Heart left ventricle (tissue), 16 donors: ENCODE measurements at places on chromosomes 11 and 22. TPM values are rescaled to one million over a fixed set of nuclear protein-coding genes. Genes with fewer than 3 reads are reported as not detected.

The TMEM218 gene
- 4.7 TPM for polyA plus RNA-seq

The KCNC1 gene
- not detected for polyA plus RNA-seq

The RAB30 gene
- 4.4 TPM for polyA plus RNA-seq

The MTFP1 gene
- polyA plus RNA-seq, result 139 TPM

The GUCY1A2 gene
- polyA plus RNA-seq, result 1.2 TPM

The SERPIND1 gene
- 0.04 TPM for polyA plus RNA-seq

The CCDC73 gene
- polyA plus RNA-seq, result not detected

The YPEL4 gene
- 1.2 TPM for polyA plus RNA-seq

The POU2AF1 gene
- not detected for polyA plus RNA-seq

The DKK3 gene
- 396 TPM for polyA plus RNA-seq

The OR2D2 gene
- polyA plus RNA-seq, result not detected

DNA sequence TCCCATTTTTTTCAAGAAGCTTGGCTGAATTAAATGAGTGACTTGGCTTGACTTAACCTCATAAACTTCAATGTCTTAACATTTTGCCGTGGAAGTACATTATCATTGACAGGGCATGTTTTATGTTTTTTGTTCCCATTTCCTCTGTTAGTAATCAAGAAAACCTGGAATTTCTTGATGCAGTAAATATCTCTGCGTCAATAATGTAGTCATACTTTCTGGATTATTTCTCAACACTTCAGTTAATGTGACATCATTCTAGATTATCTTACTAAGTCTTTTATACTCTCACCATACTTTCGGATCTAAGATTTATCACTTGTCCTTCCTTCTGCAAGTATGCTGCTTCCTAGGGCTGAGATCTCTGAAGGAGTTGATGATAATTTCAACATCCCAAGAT is 58.6 kb upstream of the PGR start:
- DNase-seq, result no peak

GRCh38 chr11:85823816-85824215 is 12.9 kb upstream of the SYTL2 start:
- DNase-seq, result no peak

DNA sequence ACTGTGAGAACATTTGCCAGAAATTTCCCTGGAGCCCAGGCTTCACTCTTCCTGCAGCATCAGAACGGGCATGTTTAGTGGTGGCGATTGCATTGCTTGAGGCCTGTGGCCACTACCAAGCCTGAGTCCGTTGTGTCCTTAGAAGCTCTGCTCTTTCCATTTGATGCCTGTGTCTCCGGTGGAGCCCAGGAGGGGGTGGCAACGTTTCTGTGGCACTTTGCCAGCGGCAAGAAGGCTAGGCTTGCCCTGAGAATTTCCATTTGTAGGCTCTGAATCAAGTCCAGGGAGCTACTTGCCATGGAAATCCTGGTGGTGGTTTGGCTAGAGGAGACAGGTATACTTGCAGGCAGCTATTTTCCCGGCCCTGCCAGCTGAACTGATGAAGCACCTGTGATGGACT is 47.1 kb downstream of the ADAMTS8 start:
- no peak for DNase-seq

GRCh38 chr22:41512421-41513194 is 31.7 kb downstream of the POLR3H start:
- DNase-seq, result peak; percentile 60

GRCh38 chr22:50505776-50506610 is 1.5 kb downstream of the LMF2 start:
- no peak for DNase-seq

- no peak for DNase-seq
These were observed 604.4 kb downstream of the BUD13 start for GRCh38 chr11:116168459-116168787.

DNA sequence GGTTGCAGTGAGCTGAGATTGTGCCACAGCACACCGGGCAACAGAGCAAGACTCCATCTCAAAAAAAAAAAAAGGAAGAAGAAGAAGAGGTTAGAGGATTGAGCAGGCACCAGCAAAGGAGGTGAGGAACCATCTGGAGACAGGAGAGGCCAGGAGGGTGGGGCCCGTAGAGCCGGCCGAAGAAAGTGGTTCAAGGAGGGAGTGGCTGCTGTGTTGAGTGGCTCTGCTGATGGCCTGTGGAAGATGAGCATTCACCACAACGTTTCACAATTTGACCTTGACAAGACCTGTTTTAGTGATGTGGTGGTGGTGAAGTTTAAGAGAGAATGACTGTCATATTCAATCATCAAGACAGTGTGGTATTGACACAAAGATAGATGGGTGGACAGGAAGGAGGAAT is 6.8 kb upstream of the CTSD start:
- no peak for DNase-seq
